DMS 273 treated with DMSO at 0.1 percent for 48 hours (cell line): ENCODE measurements at places on chromosomes 3 and 15.

DNA sequence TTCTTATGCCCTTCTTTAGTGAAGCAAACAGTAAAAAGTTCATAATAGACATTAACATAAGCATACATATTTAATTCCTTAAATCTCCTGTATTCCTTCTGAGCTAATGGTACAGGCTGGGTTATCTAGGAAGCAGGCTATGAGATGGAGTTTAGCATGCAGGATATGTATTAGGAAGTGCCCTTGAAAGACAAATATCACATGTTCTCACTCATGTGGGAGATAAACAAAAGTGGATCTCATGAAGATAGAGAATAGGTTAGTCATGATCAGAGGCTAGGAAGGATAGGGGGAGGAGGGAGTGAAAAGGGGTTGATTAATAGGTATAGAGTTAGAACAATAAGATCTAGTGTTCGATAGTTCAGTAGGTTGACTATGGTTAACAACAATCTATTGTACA lies 105.4 kb downstream of the CLASP2 start:
- DNase-seq, result no peak

DNA sequence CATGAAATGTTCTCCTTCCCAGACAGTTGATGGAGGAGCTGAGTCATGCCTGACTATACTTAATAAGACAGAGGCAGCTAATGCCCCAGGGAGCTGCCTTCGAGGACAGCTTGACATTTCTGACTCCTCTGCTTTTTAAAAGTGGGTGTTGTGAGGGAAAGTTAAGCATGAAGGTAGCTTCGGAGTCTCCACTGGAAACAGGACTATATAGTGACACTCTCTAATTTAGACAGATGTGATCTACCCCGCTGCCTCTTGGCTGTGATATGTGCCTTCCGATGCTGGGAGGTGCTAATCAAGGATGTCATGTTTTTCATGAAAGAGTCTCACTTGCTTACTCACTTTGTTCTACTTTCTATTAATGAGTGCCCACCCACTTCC lies 72.7 kb downstream of the IL1RAP start:
- no peak for DNase-seq

GRCh38 chr15:73369154-73369694 lies 466 bp upstream of the HCN4 start:
- DNase-seq, result no peak

- peak; percentile 28 for DNase-seq
These were observed 19.6 kb upstream of the TASOR start for GRCh38 chr3:56702490-56703315.

GRCh38 chr3:291646-292436 lies 95.3 kb downstream of the CHL1 start:
- DNase-seq, result no peak

GRCh38 chr15:63504979-63505841 lies 817 bp downstream of the USP3 start:
- DNase-seq, result peak; percentile 21

- DNase-seq, result no peak
These were observed 236.6 kb downstream of the SV2B start for GRCh38 chr15:91336687-91337086.

DNA sequence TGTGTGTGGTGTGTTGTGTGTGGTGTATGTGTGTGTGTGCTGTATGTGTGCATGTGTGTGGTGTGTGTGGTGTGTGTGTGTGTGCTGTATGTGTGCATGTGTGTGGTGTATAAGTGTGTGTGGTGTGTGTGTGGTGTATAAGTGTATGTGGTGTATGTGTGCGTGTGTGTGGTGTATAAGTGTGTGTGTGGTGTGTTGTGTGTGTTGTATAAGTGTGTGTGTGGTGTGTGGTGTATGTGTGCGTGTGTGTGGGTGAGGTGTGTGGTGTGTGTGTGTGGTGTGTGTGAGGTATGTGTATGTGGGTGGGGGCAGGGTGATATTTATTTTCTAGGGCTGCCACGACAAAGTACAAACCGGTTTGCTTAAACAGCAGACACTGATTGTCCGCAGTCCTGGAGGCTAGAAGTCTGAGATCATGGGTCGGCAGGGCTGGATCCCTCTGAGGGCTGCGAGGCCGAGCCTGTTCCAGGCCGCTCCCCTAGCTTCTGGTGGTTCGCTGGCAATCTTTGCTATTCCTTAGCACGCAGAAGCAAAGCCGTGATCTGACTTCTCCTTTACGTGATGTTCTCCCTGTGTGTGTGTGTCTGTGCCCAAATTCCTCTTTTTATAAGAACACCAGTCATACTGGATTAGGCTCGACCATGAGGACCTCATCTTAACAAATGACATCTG lies 160.2 kb downstream of the XXYLT1 start:
- no peak for DNase-seq

DNA sequence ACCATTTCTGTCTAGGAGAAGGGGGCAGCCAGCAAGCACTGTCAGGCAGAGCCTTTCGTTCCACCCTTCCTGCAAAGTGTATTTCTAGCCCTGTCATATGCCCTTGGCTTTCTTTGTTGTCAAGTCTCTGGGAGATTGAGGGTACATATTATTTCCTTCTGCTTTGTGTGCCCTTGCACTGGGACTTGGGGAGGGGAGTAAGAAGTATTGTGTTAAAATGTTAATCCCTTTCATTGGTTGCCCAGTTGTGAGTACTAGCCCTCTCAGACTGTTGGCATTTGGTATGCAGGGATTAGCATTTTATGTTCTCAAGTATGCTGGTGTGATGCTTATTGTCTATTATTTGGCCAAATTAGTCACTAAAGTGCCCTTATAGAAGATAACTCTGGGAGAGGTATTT lies 63.9 kb downstream of the RBM6 start:
- DNase-seq, result no peak

GRCh38 chr15:89472785-89473256 lies 23.6 kb downstream of the RHCG start:
- DNase-seq, result no peak

GRCh38 chr3:112631257-112631656 lies 9.7 kb downstream of the CCDC80 start:
- DNase-seq, result no peak

DNA sequence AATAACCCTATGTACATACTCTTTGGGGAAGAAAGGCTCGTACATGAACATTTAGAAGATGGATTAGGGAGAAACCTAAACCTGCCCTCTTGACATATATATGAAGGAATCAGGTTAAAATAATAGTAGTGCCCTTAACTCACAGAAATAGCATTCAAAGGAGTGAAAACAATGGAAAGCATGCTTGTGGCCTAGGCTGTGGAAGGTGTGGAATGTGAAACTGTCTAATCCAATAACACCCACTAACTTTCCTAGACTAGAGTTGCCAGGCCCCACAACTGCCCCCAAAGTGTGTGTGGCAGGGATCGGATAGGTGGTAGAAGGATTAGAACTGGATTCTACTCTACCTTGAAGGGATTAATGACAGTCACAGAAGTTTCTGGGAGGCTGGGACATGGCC lies 317.4 kb upstream of the LRRFIP2 start:
- DNase-seq, result no peak

DNA sequence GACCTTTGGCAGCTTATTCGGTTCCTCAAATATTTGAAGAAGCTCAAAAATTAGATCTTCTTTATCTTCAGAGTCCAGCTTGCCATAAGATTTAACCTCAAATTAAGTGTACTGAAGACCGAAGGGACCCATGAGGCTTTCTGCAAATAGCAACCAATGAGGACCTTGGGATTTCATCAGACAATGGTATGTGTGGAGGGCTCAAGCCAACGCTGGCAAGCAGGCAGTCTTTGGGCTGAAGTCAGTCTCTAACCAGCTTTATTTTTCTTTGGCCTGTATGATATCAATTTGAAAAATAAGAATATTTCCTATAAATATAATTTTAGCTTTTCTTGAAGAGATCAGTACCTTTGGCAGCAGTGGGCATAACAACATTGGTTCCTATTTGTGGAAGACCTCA lies 692.7 kb downstream of the MCTP2 start:
- no peak for DNase-seq

- no peak for DNase-seq
These were observed 160.6 kb upstream of the IQSEC1 start for GRCh38 chr3:13233487-13234485.

- no peak for DNase-seq
These were observed 70.1 kb downstream of the PLXNA1 start for GRCh38 chr3:127053026-127053425.

DNA sequence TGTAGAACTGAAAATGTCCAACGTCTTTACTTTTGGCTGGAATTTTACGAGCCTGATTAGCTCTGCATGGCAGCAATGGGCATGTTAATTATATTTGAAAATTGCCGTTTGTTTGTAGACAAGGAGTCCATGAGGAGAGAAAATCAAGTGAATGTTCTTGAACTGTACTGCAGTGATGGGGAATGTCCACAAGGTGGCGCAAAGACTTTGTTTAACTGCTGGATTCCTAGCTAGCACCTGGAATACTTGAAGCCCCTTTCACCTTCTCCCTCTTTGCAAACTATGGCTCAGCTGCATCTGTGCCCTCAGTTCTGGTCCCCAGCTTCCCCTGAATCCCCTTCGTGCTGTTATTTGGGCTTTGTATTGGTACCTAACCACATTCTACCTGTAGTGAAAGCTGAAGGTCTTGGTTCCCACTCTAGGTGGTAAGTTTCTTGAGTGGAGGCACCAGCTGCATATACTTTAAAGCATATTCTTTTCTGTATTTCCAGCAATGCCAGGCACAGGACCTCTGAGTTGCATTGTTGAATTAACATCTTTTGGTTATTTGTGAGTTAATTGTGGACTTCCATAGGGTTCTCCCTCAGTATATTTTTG lies 25.3 kb downstream of the EXOG start:
- DNase-seq, result peak; percentile 2
